ENCODE measurements at places on chromosomes 3 and 15.

- H3K4me1 ChIP-seq = peaks cover 35% of the 10 kb centered on the region
- DNase-seq = peak; percentile 67
Observed at GRCh38 chr3:141239511-141240281, 8.1 kb downstream of the PXYLP1 start.

GRCh38 chr15:33492434-33493052, 181.8 kb downstream of the RYR3 start:
- H3K27ac ChIP-seq = no peak overlapping the region
- DNase-seq = no peak
- no peaks in the 10 kb centered on the region for H3K4me1 ChIP-seq
- no peak overlapping the region for H3K4me3 ChIP-seq
- H3K36me3 ChIP-seq = no peaks in the 10 kb centered on the region

GRCh38 chr3:148999806-149000205, 8.5 kb downstream of the GYG1 start:
- H3K4me1 ChIP-seq = no peaks in the 10 kb centered on the region
- no peaks in the 10 kb centered on the region for H3K27me3 ChIP-seq
- no peak for DNase-seq
- peaks cover 34% of the 10 kb centered on the region for H3K36me3 ChIP-seq
- H3K4me3 ChIP-seq = no peak overlapping the region
- H3K27ac ChIP-seq = no peak overlapping the region

GRCh38 chr15:83565553-83566159, 88.3 kb upstream of the ADAMTSL3 start:
- no peaks in the 10 kb centered on the region for H3K36me3 ChIP-seq
- DNase-seq = no peak
- no peaks in the 10 kb centered on the region for H3K27me3 ChIP-seq
- H3K27ac ChIP-seq = no peak overlapping the region

DNA sequence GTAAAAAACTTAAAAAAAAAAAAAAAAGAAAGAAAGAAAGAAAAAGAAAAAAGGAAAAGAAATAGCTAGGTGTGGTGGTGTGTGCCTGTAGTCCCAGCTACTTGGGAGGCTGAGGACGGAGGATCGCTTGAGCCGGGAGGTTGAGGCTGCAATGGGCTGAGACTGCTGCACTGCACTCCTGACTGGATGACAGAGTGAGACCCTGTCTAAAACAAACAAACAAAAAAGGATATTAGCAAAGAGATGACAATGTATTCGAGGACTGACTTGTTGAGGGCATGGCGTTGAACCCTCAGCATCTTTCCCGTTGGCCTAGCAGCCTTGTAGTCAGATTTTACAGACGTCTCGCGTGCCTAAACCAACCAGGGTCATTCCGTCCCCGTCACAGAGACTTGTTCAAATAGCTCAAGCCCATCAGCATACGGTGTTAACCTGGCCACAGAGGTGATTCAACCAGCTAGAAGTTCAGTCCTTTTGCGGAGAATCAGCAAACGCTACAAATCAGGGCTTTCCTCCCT, 528 bp upstream of the NIT2 start:
- no peak for DNase-seq
- H3K27me3 ChIP-seq = no peaks in the 10 kb centered on the region
- H3K4me3 ChIP-seq = peak overlapping the region; percentile 69
- peaks cover 16% of the 10 kb centered on the region for H3K4me1 ChIP-seq

DNA sequence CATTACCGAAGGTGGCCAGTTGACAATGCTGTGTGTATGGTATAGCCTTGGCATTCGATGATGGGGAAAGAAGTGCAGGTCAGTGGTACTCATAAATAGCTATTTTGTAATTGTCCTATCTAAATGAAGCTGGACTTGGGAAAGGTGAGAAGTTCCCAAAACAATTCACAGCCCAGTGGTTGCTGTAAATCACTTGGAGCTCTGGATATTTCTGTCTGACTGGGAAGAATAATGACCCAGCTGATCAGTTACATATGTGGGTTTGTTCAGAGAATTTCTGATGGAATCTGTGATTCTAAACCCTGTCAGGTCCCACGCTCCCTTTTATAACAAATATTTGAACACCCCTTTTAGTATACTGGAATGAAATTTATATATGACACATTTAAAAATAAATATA, 133.9 kb upstream of the PFN2 start:
- H3K4me1 ChIP-seq = no peaks in the 10 kb centered on the region
- no peaks in the 10 kb centered on the region for H3K36me3 ChIP-seq
- H3K27ac ChIP-seq = no peak overlapping the region
- H3K27me3 ChIP-seq = no peaks in the 10 kb centered on the region
- no peak overlapping the region for H3K4me3 ChIP-seq

DNA sequence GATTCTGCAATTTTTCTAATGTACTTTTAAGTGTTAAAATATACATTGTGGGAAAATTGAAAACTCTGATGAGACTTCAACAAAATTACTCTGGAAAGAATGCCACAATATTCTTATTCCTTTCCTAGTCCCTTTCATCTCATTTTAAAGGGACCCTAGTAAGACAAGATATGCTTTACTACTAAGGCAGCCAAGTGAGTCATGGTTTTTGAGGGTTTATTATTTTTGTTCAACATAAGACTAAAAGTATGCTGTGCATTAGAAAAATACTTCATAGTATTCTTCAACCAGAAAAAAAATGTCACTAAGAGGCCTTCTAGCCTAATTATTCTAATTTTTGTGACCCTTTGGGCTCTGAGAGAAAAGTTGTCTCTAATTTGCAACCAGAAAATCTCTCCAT, 7.4 kb downstream of the IL12A start:
- H3K27me3 ChIP-seq = no peaks in the 10 kb centered on the region
- H3K4me1 ChIP-seq = no peaks in the 10 kb centered on the region
- no peak for DNase-seq
- H3K27ac ChIP-seq = no peak overlapping the region
- H3K4me3 ChIP-seq = no peak overlapping the region
- H3K36me3 ChIP-seq = no peaks in the 10 kb centered on the region

DNA sequence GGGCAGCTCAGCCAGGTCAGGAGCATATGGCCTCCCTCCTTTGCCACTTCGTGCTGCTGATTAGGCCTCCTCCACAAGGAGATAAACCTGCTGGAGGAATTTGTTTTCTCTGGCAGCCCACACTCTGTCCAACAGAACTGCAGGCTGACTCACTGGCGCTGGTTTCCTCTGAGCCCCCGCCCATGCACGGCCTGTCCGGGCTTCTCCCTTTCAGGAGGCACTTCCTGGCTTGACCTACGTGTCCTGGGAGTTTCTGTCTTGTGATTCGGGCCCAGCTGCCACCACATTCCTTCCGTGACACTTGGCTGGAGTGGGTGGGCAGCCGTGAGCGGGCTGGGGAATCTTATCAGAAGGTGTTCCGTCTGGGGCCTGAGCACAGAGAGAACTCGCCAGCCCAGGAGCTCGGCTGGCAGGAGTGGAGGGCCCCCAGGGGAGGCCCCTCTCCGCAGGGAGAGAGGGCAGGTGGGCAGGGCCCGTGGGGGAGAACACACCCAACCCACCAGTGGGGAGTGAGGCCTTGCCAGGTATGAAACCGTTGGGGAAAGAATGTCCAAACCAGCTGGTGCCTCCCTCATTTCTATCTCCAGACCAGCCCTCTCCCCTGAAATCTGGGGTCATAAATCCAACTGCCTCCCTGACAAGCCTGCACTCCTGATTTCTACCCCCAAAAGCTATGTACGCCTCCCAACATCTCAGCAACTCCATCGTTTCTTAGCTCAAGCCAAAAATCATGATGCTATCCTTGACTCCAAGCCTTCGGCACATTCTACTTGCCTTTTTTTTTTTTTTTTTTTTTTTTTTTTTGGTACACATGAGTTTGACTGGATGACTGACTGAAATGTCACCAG, 110.6 kb upstream of the MEF2A start:
- DNase-seq = peak; percentile 94
- no peak overlapping the region for H3K4me3 ChIP-seq
- H3K4me1 ChIP-seq = peaks cover 56% of the 10 kb centered on the region
- no peaks in the 10 kb centered on the region for H3K27me3 ChIP-seq
- H3K36me3 ChIP-seq = no peaks in the 10 kb centered on the region

DNA sequence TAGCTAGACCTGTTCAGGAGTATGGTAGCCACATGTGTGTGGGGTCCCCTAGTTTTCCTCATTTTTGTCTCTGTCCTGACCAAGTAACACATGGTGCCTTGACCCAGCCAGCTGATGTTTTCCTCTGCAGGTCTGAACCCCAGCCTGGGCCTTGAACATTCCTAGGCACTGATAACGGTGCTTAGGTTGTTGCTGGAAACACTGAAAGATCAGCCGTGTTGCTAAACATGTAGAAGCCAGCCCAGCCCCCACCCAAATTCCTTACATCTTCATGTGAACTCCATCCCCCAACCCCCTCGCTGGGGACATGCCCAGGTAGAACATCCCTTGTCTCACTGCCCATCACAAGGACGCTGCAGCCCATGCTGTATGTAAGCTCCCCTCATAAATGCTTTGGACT, 18.7 kb downstream of the RTP3 start:
- DNase-seq = no peak
- no peak overlapping the region for H3K27ac ChIP-seq
- H3K36me3 ChIP-seq = no peaks in the 10 kb centered on the region
- no peaks in the 10 kb centered on the region for H3K4me1 ChIP-seq
- H3K4me3 ChIP-seq = no peak overlapping the region
- no peaks in the 10 kb centered on the region for H3K27me3 ChIP-seq

GRCh38 chr3:188534633-188535032, 380.7 kb downstream of the LPP start:
- H3K36me3 ChIP-seq = no peaks in the 10 kb centered on the region
- no peaks in the 10 kb centered on the region for H3K27me3 ChIP-seq
- no peak overlapping the region for H3K4me3 ChIP-seq
- no peak overlapping the region for H3K27ac ChIP-seq
- DNase-seq = no peak

DNA sequence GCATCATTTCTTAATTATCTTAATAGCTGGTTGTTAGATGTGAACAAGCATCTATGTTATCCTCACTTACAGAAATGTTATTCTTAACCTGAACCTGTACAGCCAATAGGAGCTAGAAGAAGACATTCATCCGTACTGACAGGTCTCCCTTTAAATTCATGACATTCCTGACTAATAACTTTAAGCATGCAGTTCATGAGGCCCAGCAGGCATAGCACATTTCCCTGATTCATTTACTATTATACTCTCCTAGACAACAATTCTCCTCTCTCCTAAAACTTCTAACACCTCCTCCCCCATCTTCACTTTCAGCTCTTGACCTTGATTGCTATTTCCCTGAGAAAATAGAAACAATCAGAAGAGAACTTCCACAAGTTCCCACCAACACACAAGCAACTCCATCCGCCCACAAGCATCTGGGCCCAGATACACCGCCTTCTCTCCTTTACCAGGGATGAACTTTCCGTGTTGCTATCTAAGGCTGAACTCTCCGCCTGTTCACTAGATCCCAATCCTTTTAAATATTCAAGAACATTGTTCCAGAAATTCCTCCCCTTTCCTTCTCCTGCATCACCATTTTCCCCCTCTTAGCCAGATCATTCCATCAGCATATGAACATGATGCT, 62.9 kb upstream of the SPRED1 start:
- H3K36me3 ChIP-seq = no peaks in the 10 kb centered on the region
- H3K27me3 ChIP-seq = no peaks in the 10 kb centered on the region
- H3K4me3 ChIP-seq = no peak overlapping the region
- DNase-seq = no peak
- no peak overlapping the region for H3K27ac ChIP-seq
